Gastroesophageal sphincter (tissue), 4 donors: ENCODE measurements at places on chromosomes 7 and 10. TPM values are rescaled to one million over a fixed set of nuclear protein-coding genes. Genes with fewer than 3 reads are reported as not detected.

DNA sequence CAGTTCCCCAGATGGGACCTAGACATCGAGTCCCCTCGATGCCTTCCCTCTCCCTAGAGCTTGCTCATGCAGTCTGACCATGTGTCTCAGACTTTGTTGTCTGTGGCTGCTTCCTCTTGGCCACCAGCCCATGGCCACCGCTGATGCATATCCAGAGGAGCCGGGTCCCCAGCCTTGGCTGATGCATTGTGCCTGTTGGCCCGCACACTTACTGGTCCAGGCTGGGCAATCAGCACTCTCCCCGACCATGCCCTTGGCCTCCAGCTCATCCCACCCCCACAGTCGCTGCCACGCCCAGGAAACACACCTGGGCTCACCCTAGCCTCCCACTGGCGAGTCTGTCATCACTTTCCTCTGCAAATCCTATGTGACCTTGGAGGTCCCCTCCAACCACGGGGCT, 10.1 kb downstream of the NPC1L1 start:
- ATAC-seq = no peak

GRCh38 chr7:29328045-29328444, 133.5 kb downstream of the CHN2 start:
- no peak for ATAC-seq

DNA sequence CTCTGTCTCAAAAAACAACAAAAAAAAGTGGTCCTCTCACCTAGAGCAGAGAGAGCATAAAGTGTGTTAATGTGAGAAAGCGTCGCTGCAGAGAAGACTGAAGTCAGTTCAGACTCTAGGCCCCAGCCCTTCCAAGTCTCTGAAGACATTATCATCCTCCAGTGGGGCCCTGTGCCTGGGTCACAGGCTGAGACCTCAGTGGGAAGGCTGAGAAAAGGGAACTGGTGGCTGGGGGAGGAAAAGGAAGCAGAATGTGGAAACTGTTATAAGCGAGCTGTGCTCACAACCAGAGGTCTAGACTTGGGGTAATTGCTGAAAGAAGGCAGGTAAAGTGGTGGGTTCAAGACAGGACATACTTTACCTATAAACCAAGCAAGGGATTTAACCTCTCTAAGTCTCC, 4.9 kb upstream of the RRP12 start:
- no peak for ATAC-seq

BUD23 gene
- total RNA-seq = 65.0 TPM

HGF gene
- total RNA-seq = 13.6 TPM

GRCh38 chr7:34299066-34299465, 359.0 kb upstream of the NPSR1 start:
- ATAC-seq = no peak

DNA sequence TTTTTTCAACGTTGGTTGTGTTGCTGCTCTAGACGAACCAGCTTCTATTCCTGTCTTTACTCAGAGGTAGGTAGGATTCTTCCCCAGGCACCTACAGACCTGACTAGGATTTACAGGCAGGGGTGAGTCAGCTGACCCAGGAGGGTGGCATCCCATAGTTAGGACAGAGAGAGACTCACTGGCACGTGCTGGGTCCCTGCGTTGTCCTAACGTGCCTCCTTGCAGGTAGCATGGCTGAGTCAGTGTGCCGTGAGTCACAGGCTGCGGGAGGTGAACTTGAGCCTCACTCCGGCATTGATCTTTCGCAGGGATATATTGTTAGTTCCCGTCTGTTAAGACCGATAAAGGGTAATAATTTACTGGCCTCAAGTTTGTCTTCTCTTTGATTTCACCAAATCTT, 96.5 kb downstream of the PFKFB3 start:
- no peak for ATAC-seq

DNA sequence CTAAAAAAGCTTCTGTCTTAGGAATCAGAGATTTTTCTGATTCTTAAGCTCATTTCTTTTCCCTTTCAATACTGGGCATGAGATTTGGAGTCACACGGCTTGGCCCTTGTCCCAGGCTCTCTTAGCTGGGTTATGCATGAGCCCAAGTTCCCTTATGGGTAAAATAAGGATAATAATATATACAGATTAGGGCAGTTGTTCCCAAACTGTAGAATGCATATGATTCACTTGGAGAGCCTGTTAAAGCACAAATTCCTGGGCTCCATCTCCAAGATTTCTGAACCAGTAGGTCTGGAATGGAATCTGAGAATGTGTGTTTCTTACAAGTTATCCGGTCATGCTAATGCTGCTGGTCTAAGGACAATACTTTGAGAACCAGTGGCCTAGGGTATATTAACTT, 154.0 kb downstream of the REEP3 start:
- ATAC-seq = no peak

BBIP1 gene
- 27.1 TPM for total RNA-seq

GRCh38 chr10:114615600-114616007, 42.5 kb downstream of the ABLIM1 start:
- ATAC-seq = no peak

- no peak for ATAC-seq
Measured at GRCh38 chr7:44897309-44897708, 12.0 kb upstream of the PURB start.

DNA sequence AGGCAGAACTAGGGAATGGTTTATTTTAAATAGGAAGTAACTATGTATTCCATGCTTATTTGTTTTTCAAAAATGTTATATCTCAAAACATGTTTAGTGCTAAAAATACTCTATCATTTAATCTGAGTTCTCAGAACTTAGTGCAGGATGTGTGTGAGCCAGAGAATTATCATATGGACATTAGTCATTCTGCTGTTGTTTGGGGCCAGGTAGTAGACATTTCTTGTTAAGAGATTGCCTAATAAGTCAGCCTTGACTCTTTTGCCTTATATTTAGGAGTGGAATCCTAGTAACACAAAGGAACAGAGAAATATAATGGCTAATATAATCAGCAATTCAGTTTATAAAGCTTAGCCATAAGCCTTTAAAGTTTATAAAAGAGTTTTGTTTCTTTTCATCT, 149.8 kb downstream of the CCSER2 start:
- no peak for ATAC-seq

- ATAC-seq = no peak
Measured at GRCh38 chr10:62681211-62681940, 123.1 kb upstream of the ADO start.

- ATAC-seq = no peak
Measured at GRCh38 chr10:66836771-66837170, 89.1 kb upstream of the LRRTM3 start.

DNA sequence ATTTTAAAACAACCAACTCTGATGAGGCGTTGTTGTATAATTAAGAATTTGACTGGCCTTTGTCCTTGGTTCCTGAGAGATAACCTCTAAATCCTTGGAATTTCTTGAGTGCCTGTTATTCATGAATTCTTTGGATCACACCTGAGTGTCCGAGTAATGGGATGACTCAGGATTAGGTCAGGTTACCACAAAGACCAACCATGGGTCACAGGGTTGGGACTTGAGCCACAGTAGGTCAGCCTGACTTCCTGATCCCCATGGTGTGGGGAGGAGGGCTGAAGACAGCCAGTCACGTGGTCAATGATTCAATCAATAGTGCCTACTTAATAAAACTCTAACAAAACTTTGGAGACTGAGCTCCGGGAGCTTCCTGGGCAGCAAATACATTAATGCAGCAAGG, 192.5 kb downstream of the GFRA1 start:
- ATAC-seq = no peak

DNA sequence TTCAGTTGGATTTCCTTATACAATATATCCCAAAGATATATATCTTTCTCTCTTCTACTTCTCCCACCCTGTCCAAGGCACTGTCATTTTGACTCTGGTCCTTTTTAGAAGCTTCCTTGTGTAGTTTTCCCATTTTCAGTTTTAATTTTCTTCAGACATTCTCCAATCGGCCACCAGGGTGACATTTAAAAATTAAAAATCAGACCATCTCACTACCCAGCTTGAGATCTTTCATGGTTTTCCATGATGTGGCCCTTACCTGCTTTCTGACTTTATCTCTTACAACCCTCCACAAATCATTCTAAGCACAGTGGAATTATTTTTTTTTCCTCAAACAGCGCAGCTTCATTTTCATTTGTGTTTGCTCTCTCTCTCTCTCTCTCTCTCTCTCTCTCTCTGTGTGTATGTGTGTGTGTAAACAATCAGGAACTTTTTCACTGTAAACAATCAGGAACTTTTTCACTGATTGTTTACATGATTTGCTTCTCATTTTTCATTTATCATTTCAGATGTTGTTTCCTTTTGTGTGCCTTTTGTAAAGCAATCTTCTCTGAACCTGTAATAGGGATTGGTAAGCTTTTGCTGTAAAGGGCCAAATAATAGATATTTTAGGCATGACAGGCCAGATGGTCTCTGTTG, 348.9 kb downstream of the ATRNL1 start:
- ATAC-seq = no peak
